ENCODE measurements at places on chromosomes 11 and 22.

DNA sequence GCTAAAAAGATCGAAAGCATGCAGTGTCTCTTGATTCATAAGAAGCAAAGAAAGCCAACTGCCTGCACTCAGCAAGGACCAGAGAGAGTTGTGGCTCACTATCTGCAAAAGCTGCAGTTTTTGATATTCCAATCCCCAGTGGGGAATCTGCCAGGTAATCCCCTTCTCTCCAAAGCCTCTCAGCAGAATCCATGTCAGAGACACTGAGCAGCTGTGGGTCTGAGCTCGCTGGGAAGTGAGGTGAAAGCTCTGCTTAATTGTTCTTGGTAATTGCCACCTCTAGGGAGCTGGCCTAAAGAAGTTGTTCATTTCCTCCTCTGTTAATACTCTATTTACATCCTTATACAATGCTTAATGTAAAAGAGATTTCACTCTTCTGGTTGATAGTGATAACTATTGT lies 261.3 kb upstream of the LRRC4C start:
- no peak for DNase-seq

DNA sequence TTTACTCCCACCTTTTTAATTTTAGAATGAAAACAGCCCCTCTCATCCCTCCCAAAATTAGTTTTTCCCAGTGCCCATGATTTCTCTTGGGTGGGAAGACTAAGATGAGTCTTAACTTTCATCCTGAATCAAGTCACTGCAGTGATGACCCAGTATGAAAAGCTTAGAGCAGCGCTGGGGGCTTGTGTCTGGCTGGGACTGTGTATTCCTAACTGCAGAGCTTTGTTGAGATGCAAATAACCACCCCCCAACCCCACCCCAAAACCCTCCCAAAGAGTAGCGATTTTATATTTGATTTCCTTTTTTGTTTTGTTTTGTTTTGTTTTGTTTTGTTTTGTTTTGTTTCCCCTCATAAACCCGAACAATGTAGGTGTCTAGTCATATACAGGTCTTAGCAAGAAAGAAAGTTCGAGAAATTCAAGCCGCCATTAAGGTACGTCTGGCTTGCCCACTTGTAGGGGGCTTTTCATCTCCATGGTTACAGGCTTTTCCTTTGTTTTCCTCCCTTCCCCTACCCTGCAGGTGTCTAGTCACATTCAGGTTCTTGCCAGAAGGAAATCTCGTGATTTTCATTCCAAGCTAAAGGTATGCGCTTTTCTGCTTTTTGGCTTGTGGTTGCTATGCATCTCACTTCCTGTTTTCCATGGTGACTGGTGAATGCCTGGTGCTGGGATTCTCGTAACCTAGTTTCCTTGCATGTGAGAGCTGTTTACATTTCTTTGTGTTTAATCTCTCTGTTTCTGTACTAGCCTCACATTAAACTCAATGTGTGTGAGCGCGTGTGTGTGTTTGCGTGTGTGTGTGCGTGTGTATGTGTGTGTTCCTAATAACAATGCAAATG lies 144.6 kb upstream of the RASSF10 start:
- DNase-seq = no peak

DNA sequence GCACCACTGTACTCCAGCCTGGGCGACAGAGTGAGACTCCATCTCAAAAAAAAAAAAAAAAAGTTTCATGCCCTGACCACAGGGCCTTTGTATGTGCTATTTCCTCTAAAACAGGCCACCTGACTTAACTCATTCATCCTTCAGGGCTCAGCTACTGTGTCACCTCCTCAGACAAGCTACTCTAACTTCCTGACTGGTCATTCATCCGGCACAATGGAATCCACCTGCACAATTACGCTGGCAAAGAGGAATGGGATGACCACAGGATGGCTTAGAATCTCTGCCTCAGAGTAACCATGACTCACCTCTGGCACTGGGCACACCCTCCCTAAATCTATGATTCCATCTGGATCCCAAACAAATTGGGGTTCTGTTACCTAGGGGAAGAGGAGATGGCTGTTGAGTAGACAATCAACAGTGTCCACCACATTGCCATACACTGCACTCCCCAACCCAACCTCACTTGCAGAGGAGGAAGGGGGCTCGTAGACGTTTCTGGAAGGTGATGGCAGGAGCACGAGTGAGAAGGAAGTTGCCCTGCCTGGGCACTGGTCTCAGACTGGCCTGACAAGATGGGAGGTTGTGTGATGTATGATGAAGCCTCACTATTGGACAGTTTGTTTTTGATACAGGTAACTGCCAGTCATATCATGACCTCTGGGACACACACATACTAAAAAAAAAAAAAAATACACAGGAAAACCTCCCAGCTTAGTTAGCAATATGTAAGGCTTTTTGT lies 22.8 kb upstream of the HMOX1 start:
- no peak for DNase-seq

DNA sequence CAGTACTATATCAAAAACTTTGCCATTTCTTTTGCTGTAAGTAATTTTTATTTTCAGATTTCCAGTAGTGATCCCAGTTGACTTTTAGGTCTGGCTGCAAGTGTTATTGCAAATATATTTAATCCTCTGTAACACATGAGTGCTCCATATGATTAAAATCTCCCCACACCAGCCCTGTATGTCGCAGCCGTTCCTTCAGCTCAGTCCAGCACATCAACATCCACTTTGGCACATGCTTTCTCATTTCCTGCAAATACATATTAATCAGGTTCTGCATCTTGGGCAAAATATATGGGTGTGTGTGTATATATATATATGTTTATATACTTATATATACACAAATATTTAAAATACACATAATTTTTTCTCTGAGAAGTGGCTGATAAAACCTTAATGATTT lies 919.5 kb downstream of the JRKL start:
- no peak for DNase-seq

Data from stimulated activated CD8-positive, alpha-beta memory T cell treated with anti-CD3 and anti-CD28 coated beads, Interleukin-7, amount 100 ng/mL, for 24 hours (primary cell).